ENCODE measurements at places on chromosomes 3 and 15.

DNA sequence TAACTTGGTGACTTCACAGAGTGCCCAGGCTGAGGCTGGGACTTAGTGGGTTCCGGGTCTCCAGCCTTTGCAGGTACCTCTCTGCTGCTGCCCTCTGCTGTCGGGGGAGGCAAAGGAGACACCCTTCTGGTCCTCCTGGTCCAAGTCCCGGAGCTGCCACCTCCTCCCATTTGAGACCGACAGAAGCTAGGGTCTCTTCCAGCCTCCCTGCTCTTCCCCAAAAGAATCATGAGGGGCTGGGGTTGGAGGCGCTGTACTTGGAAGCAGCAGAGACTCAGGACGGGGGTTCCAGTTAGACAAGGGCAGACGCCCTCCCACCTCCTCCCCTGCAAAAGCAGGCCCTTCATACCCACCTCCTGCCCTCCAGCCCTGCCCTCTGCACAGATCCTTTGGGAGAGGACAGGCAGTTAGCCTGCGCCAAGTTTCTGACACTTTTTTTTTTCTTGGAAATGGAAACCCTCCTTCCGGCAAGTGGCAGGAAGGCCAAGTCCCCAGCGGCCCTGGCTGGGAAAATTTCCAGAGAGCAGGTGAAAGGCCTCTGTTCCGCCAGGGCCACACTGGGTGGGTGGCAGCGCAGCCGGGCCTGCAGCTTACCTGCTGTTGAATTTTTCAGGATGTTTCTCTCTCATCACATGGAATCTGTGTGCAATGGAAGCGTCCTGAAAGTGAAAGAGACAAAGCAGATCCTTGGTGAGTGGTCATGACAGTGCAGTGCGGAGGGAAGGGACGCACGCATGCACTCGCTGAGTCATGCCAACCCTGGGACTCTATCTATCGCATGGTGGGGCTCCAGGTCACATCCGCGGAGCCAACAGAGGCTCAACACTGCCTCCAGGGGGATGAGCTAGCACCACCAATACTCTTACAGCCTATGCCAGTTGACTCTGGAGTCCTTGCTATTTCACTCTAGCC lies 119.9 kb downstream of the DGKG start:
- peak overlapping the region; percentile 19 for H3K4me3 ChIP-seq
- no peaks in the 10 kb centered on the region for H3K27me3 ChIP-seq
- no peaks in the 10 kb centered on the region for H3K36me3 ChIP-seq
- DNase-seq, result no peak
- peak overlapping the region; percentile 53 for H3K27ac ChIP-seq
- no peaks in the 10 kb centered on the region for H3K4me1 ChIP-seq

GRCh38 chr15:82139823-82140268 lies 94.0 kb upstream of the MEX3B start:
- H3K27me3 ChIP-seq, result no peaks in the 10 kb centered on the region
- H3K36me3 ChIP-seq, result no peaks in the 10 kb centered on the region
- no peaks in the 10 kb centered on the region for H3K4me1 ChIP-seq
- no peak overlapping the region for H3K27ac ChIP-seq
- H3K4me3 ChIP-seq, result no peak overlapping the region

DNA sequence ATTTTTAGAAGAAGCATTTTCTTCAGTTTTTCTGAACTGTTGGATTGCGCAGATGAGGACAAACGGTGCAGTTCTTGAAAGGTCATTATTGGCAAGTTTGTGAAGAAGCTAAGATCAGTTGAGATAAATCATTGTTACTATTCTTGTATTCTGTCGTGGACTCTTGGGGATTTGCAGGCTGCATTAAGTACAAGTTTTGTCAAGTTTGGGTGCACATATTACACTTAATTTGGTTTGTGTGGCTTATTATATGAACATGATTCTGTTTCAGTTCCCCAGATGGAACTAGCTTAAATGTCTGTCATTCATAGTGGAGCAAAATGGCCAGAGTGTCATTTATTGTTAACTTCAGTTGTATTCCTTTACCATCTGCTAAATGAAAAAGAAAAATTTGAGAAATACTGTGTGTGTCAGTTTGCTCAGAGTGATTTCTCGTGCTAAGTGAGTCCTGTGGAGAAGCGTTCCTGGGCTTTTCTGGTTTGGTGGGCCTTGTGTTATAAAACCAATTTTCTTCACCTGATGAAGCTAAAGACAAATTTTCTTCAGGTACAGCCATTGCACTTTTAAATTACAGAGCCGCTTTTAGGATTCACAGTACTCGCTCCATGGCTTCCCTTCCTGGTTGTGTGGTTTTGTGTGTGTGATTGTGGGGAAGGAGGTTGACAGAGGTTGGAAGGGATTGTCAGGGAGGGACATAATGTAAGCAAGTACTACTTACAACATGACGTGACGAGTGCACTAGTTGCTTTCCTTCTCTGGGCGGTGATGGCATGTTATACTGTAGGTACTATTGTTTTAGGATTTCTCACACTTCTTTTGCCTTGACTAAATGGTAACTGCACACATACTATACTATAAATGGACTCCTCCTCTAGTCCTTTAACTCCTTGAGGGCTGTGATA lies 1.7 kb downstream of the AKAP13 start:
- no peak for DNase-seq
- H3K27ac ChIP-seq, result no peak overlapping the region
- H3K4me1 ChIP-seq, result no peaks in the 10 kb centered on the region
- H3K27me3 ChIP-seq, result no peaks in the 10 kb centered on the region
- H3K36me3 ChIP-seq, result no peaks in the 10 kb centered on the region
- H3K4me3 ChIP-seq, result peak overlapping the region; percentile 96

GRCh38 chr3:60399292-60399691 lies 852.0 kb downstream of the FHIT start:
- no peaks in the 10 kb centered on the region for H3K36me3 ChIP-seq
- no peaks in the 10 kb centered on the region for H3K4me1 ChIP-seq
- DNase-seq, result no peak
- no peak overlapping the region for H3K27ac ChIP-seq
- no peak overlapping the region for H3K4me3 ChIP-seq

- no peak overlapping the region for H3K4me3 ChIP-seq
- H3K4me1 ChIP-seq, result no peaks in the 10 kb centered on the region
- H3K27ac ChIP-seq, result no peak overlapping the region
- no peak for DNase-seq
- no peaks in the 10 kb centered on the region for H3K36me3 ChIP-seq
These were observed 14.7 kb downstream of the ZNF280D start for GRCh38 chr15:56718560-56718959.

DNA sequence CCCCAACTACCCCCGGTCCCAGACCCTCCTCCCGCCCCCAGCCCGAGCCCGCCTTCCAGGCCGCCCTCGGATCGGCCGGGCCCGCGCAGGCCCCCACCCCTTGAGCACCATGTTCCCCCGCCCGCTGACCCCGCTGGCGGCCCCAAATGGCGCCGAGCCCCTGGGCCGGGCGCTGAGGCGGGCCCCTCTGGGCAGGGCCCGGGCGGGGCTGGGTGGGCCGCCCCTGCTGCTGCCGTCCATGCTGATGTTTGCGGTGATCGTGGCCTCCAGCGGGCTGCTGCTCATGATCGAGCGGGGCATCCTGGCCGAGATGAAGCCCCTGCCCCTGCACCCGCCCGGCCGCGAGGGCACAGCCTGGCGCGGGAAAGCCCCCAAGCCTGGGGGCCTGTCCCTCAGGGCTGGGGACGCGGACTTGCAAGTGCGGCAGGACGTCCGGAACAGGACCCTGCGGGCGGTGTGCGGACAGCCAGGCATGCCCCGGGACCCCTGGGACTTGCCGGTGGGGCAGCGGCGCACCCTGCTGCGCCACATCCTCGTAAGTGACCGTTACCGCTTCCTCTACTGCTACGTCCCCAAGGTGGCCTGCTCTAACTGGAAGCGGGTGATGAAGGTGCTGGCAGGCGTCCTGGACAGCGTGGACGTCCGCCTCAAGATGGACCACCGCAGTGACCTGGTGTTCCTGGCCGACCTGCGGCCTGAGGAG lies 472 bp downstream of the CHST14 start:
- H3K27me3 ChIP-seq, result no peaks in the 10 kb centered on the region
- no peaks in the 10 kb centered on the region for H3K4me1 ChIP-seq
- peak overlapping the region; percentile 90 for H3K4me3 ChIP-seq
- no peaks in the 10 kb centered on the region for H3K36me3 ChIP-seq

GRCh38 chr15:70559265-70560239 lies 203.8 kb downstream of the UACA start:
- H3K36me3 ChIP-seq, result no peaks in the 10 kb centered on the region
- peak; percentile 20 for DNase-seq
- no peaks in the 10 kb centered on the region for H3K4me1 ChIP-seq
- H3K27me3 ChIP-seq, result no peaks in the 10 kb centered on the region
- no peak overlapping the region for H3K27ac ChIP-seq
- H3K4me3 ChIP-seq, result no peak overlapping the region

- DNase-seq, result no peak
- H3K4me3 ChIP-seq, result no peak overlapping the region
- H3K4me1 ChIP-seq, result peaks cover 5% of the 10 kb centered on the region
- no peaks in the 10 kb centered on the region for H3K27me3 ChIP-seq
These were observed 99.8 kb upstream of the STRIT1 start for GRCh38 chr3:155393316-155393715.

GRCh38 chr15:97728791-97729190 lies 231.7 kb upstream of the ARRDC4 start:
- no peaks in the 10 kb centered on the region for H3K4me1 ChIP-seq
- H3K27me3 ChIP-seq, result no peaks in the 10 kb centered on the region
- H3K27ac ChIP-seq, result no peak overlapping the region
- DNase-seq, result no peak
- no peak overlapping the region for H3K4me3 ChIP-seq

GRCh38 chr3:48157202-48157840 lies 30.9 kb downstream of the CDC25A start:
- no peak for DNase-seq
- no peaks in the 10 kb centered on the region for H3K4me1 ChIP-seq
- no peak overlapping the region for H3K27ac ChIP-seq
- no peaks in the 10 kb centered on the region for H3K36me3 ChIP-seq
- H3K27me3 ChIP-seq, result no peaks in the 10 kb centered on the region

- no peak for DNase-seq
- H3K27ac ChIP-seq, result no peak overlapping the region
- H3K4me3 ChIP-seq, result no peak overlapping the region
- H3K27me3 ChIP-seq, result no peaks in the 10 kb centered on the region
- no peaks in the 10 kb centered on the region for H3K36me3 ChIP-seq
These were observed 267.1 kb downstream of the RPLP1 start for GRCh38 chr15:69719527-69720240.

DNA sequence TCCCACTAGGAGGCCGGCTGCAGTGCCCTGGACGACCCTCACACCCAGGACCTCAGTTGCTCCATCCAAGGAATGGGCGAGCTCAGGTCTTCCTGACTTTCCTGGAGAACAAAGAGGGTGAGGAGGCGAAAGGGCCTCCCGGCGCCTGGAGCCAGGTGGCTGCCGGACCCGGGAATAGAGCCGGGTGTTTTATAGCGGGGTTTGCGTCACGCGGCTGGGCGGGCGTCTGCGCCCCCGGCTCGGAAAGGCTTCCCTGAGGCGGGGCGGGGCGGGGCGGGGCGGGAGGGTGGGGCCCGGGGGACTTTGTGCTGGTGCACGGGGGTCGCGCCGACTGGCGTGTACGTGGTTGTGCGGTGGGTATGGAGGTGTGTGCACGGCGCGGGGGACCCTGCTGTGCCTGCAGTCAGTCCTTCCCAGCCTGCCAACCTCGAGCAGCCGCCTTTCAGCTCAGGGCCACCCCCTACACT lies 4.6 kb upstream of the PRKCD start:
- DNase-seq, result no peak
- H3K4me1 ChIP-seq, result peaks cover 12% of the 10 kb centered on the region
- H3K27me3 ChIP-seq, result no peaks in the 10 kb centered on the region
- H3K36me3 ChIP-seq, result no peaks in the 10 kb centered on the region
- H3K27ac ChIP-seq, result peak overlapping the region; percentile 69

- H3K4me3 ChIP-seq, result no peak overlapping the region
- DNase-seq, result peak; percentile 61
- peak overlapping the region; percentile 46 for H3K27ac ChIP-seq
- no peaks in the 10 kb centered on the region for H3K4me1 ChIP-seq
- no peaks in the 10 kb centered on the region for H3K36me3 ChIP-seq
- no peaks in the 10 kb centered on the region for H3K27me3 ChIP-seq
These were observed 13.2 kb upstream of the TMEM212 start for GRCh38 chr3:171829841-171830517.

DNA sequence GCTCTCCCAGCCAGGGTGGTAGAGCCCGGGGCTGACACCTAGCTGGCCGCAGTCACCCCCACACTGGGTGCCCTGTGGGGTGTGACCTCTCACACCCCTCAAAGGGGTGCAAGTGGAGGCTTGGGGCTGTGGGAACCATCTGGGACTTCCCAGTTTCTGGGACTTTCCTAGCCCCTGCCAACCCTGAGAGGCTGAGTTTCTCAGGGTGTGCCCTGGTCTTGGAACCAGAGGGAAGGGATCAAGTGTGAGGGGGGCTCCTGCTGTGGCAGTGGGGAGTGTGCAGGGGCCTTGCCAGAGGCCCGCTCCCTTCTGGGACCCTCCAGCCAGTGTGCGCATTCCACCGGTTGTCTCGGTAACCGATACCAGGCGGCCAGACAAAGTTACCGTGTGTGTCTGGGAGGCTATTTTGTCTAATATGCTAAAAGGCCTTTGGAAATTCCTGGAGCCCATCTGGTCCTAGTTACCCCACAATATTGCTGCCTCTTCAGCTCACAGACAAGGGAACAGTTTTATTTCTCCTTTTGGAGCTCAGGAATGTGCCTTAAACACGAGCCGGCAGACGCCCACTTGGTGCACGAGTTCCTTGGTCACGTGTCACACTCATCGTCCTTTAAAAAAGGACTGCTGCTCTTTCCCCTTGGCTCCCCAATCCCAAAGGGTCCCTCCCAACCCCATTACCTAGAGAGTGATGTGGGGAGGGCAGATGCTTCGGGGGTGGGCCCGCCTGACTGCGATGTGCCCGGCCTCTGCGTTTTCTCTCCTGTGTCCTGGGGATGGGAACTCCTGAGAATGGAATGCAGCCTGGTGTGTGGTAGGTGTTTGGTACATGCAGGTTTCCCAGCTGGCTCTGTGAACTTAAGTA lies 33.2 kb downstream of the HDAC11 start:
- H3K36me3 ChIP-seq, result no peaks in the 10 kb centered on the region
- H3K27me3 ChIP-seq, result no peaks in the 10 kb centered on the region
- peak overlapping the region; percentile 92 for H3K27ac ChIP-seq
- no peak for DNase-seq
- H3K4me1 ChIP-seq, result peaks cover 5% of the 10 kb centered on the region

Data from breast epithelium (tissue), 4 donors.